ENCODE measurements at places on chromosomes 11 and 22.

DNA sequence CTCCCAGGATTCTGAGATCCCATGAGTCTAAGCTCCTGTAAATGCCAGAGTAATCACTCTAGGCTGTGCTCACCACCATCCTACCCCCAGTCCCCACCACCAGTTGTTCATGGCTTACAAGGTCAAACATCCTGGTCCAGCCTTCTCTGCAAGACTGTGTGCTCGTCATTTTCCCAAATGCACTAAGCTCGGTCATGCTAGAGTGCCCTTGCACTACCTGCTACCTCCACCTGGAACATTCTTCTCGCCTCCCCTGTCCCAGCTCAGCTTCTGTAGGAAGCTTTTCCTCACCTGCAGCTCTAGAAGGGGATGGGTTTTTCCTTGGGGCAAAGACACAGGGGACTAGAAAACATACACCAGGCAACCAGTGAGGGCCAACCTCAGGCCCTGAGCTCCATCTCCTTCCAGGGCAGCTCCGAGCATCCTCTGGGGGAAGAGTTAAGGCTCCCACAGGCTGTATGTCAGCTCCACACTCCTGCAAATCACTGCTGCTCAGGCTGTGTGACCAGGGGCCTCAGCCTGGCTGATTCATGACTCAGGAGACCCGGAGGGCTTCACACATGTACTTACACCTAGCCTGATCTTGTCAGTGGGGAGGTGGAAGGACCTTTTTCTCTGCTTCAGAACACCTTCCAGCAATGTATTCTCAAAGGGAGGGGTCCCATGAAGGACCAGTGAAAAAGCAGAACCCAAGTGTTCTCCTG, 37.2 kb upstream of the CSNK2A3 start:
- no peak for DNase-seq

DNA sequence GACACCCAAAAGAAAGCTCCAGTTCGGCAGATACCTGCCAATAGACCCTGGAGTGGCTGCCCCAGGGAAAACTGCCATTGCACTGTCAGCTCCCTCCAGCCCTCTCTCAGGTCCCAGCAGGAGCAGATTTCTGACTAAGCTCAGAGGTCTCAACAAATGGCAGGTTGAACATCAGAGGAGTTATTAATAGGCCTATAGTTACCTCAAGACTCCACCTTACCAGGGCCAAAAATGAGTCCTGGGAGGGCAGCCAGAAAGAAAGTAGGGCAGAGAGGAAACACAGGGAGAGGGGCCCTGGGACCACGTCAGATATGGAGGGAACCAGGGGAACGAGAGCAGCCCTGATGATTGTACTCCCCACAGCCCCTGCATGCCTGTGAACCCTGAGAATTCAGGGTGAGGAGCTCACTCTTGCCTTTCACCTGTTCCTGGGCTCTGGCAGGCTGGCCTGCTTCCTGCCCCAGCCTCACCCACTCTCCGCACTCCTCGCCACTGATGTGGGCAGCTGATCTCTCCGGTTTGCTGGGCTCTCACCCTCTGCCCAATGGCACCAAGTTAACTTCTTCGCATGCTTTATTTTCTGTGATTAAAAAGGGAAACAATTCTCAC, 4.3 kb upstream of the RGL4 start:
- DNase-seq: no peak

DNA sequence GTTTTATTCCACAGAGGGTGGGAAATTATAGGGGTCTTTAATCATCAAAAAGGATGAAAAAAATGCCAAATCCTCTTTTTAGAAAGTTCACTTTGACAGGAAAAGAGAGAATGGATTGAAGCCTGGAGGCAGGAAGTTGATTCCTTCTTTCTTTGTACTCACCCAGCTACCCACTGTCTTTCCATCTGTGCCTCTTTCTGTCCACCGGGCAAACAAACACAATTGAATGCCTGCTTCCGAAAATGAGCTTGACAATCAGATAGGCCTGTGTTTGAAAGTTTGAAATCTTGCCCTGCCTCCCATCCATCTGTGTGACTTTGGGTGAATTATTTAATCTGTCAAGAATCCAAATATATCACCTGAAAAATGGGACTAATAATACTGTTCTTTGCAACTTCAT, 81.1 kb downstream of the SCN3B start:
- DNase-seq: no peak

- DNase-seq: peak; percentile 100
Observed at GRCh38 chr11:64185693-64186491, at the start of gene STIP1. Gene STIP1, plus strand, starts transcription at chr11:64186171. Its CDS starts 91 bp downstream, at chr11:64186262.

- DNase-seq: peak; percentile 5
Observed at GRCh38 chr11:73597336-73597955, 466 bp downstream of the FAM168A start.

DNA sequence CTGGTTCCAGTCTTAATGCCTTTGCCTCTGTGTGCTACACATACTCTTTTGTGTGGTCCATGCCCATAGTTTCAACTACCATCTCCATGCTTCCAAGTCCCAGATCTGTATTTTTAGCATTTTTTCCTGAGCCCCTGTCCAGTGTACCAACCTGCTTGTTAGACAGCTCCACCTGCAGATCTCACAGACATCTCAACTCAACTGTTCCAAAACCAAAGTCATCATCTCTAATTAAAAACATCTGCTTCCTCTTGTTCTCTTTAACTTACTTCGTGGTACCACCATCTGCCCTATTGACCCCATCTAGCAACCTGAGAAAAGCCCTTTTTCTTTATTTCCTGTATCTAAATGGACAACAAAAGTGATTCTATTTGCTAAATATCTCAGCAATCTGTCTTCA, 8.6 kb upstream of the KMT2A start:
- no peak for DNase-seq

GRCh38 chr11:86103808-86104207, 34.9 kb upstream of the PICALM start:
- DNase-seq: no peak

All from GM12865 (cell line).